ENCODE measurements at places on chromosomes 2 and 18.

DNA sequence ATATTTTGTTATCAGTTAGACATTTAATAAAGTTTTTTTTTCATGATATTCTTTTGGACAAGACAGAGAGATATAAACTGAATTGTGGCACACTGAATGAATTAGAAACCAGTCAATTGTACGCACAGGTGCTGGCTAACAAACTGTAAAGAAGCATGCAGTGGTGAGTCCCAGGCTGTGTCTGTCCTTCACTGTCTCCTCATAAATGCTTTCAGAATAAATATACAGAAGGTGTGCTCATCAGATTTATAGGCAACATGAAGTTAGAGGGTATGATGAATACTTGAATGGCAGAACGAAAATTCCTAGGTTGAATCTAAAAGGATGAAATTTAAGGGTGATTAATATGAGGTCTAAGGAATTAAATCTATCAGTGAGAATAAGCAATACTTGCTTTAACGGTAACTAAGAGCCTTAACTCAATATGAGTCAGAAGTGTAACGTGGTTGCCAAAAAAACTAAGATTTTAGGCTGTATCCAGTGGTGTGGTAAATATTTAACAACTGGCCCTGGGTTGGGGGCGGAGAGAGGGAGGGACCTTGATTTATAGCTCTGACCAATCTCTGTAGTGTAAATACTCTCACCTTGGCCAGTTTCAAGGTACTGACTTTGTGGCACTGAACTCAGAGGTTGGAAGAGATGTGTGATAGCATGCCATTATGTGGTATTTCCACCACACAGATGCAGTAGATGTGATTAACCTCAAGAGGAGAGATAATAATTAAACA is 41.9 kb upstream of the AAK1 start:
- DNase-seq = no peak

GRCh38 chr2:37617119-37617892 is 54.1 kb downstream of the CDC42EP3 start:
- DNase-seq = no peak

DNA sequence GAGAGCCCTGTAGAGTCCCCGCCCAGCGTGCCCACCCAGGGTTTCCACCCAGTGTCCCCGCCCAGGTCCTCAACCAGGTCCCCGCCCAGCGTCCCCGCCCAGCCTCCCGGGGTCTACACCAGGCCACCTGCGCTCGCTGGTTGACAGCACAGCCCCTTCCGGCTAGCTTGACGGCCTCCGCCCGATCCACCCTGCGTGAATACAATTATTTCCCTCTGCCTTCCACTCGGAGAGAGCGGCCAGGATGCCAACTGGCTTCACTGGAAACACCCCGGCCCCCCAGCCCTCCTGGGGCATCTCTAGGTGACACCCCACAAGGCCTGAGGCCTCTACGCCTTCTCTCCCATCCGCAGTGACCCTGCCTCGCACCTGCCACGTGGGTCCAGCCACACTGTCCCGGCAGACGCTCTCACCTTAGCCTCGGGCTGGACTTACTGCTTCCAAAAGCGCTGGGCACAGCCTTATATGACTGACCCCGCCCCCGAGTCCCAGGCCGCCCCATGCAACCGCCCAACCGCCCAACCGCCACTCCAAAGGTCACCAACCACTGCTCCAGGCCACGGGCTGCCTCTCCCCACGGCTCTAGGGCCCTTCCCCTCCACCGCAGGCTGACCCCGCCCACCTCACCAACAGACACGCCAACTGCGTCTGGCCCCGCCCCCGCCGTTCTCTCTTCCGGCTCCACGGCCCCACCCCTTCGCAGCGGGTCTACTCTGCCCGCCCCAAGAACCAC is 188.1 kb downstream of the LAMA1 start:
- peak; percentile 98 for DNase-seq

GRCh38 chr2:11983870-11984269 is 237.4 kb downstream of the LPIN1 start:
- no peak for DNase-seq

GRCh38 chr2:232325324-232326273 is 53.0 kb upstream of the ALPP start:
- peak; percentile 65 for DNase-seq

GRCh38 chr18:14098428-14098827 is 33.8 kb downstream of the ZNF519 start:
- DNase-seq = no peak

DNA sequence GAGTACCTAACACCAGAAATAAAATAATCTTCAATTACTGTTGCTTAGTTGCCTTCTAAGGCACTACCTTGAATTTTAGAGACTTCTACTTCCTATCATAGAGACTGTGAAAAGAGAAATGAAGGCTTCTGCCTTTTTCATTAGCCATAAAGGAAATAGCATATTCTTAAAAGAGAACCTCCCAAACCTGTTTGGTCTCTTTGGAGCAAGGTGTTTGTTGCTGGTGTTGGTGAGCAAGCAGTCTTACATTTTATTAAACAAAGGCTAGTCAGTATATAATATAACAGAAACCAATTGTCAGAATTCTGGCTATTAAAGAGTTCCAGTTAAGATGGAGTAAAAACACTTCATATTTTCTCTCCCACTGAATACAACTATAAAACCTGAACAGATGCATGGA is 116.4 kb downstream of the TAF4B start:
- DNase-seq = no peak

- DNase-seq = no peak
Observed at GRCh38 chr2:67572721-67573435, 175.7 kb downstream of the ETAA1 start.

DNA sequence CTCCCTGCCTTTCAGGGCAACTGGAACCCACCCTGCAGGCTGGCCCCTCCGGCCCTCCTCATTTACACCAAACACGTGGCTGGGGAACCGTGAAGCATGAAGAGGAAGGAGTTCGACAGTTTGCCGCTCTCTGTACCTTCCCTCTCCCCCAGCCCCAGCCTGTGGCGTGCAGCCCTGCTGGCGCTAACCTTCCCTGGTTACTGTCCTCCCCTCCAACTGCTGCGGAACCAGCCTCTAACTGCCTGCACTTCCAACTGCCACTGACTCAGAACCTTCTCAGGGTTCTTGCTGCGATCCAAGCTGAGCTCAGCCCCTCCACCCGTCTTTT is 19.2 kb upstream of the GNAL start:
- DNase-seq = no peak

All from Caco-2 (cell line).